ENCODE measurements at places on chromosomes 13 and 19. TPM values are rescaled to one million over a fixed set of nuclear protein-coding genes. Genes with fewer than 3 reads are reported as not detected.

Gene PTPRS
- 139 TPM for total RNA-seq

Gene CLEC17A
- total RNA-seq, result not detected

Gene KLK14
- total RNA-seq, result not detected

Gene WDR62
- total RNA-seq, result 0.33 TPM

Gene S1PR5
- total RNA-seq, result 1.6 TPM

Gene C19orf25
- total RNA-seq, result 31.4 TPM

Gene ZNF320
- total RNA-seq, result 2.3 TPM

Gene CIRBP
- 582 TPM for total RNA-seq

Gene CEACAM4
- total RNA-seq, result 1.8 TPM

Gene SLC17A7
- not detected for total RNA-seq

Gene ZNF541
- total RNA-seq, result not detected

Gene DAND5
- total RNA-seq, result not detected

Gene CLC
- total RNA-seq, result not detected

Gene FFAR2
- not detected for total RNA-seq

Gene KLK4
- total RNA-seq, result not detected

Gene CGB3
- not detected for total RNA-seq

Gene ZNF223
- total RNA-seq, result 4.6 TPM

Gene TSPAN16
- not detected for total RNA-seq

Gene DACH1
- total RNA-seq, result 3.3 TPM

Gene TMEM190
- not detected for total RNA-seq

Gene B3GNT3
- total RNA-seq, result 2.0 TPM

Gene SLC25A41
- not detected for total RNA-seq

Gene CRLF1
- total RNA-seq, result 23.3 TPM

Gene ZSCAN5A
- total RNA-seq, result 4.9 TPM

Gene SDHAF1
- 33.9 TPM for total RNA-seq

Gene ZNF548
- 7.5 TPM for total RNA-seq

Gene ELOF1
- 36.6 TPM for total RNA-seq

Gene UNC13A
- total RNA-seq, result 1.3 TPM

Gene SMIM44
- total RNA-seq, result not detected

Gene NLRP5
- not detected for total RNA-seq

Gene RNF17
- 1.6 TPM for total RNA-seq

Gene S1PR2
- 2.6 TPM for total RNA-seq

Gene C1QTNF9B
- total RNA-seq, result not detected

Gene TMPRSS9
- total RNA-seq, result not detected

Gene BRCA2
- 1.0 TPM for total RNA-seq

Gene NUCB1
- total RNA-seq, result 170 TPM

Gene TEX26
- total RNA-seq, result not detected

Gene SPACA4
- not detected for total RNA-seq

Gene FAM32A
- 44.5 TPM for total RNA-seq

Gene MAP2K2
- 92.0 TPM for total RNA-seq

Gene ERICH6B
- not detected for total RNA-seq

Gene C19orf81
- total RNA-seq, result not detected

Gene FAM216B
- under 0.01 TPM for total RNA-seq

Gene JSRP1
- not detected for total RNA-seq

Gene TNFSF9
- 2.6 TPM for total RNA-seq

Gene PSG5
- total RNA-seq, result 1.3 TPM

Gene ZNF681
- total RNA-seq, result 0.99 TPM

Gene C2CD4C
- total RNA-seq, result 0.33 TPM

Gene C5AR1
- 5.4 TPM for total RNA-seq
